ENCODE measurements at places on chromosomes 1 and 21.

DNA sequence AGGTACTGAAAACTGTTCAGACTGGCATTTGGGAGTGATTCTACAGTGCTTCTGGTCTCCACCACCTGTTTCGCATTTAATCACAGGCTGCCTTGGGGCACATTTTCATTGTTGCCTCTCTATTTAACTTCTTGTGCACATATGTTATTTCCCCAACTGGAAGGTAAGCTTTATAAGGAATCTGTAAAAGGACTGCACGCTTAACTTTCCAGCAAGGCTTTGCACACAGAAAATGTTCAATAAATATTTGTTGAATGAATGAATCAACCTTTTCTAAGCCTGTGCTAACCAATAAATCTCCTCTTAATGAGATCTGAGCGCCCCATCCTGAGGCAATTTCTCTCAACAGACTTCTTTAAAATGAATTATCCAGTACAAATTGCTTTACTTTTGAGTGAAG is 84.3 kb upstream of the ARHGAP29 start:
- DNase-seq, result no peak

DNA sequence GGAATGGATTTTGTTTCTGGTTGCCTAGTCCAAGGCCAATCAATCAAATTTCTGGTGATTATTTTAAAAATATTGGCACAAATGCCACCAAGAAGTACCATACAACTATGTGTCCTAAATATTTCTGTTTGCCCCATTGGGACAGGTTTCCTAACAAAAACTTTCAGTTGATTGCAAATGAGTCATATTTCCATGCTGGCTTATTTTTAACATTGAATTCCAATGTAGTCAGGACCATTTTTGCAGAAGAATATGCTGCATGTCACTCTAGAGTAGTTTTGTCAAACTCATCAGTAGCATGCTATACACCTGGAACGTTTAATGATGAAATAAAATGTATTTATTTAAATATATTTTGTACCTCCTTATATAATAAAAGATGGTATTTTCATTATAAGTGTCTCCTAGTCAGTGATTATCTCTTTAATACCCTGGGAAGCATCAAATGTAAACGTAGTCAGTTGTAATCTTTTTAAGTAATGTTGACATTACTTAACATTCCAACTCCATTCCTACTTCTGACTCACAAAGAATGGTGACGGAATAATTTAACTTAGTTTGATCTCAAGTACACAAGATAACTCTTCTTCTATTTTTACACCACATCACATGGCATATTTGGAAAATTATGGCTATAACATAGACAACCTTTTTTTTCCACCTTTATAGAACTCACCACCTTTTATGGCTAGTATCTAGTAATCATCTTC is 39.0 kb upstream of the USH2A start:
- DNase-seq, result no peak

- no peak for DNase-seq
Observed at GRCh38 chr1:20634065-20634593, 871 bp downstream of the PINK1 start.

DNA sequence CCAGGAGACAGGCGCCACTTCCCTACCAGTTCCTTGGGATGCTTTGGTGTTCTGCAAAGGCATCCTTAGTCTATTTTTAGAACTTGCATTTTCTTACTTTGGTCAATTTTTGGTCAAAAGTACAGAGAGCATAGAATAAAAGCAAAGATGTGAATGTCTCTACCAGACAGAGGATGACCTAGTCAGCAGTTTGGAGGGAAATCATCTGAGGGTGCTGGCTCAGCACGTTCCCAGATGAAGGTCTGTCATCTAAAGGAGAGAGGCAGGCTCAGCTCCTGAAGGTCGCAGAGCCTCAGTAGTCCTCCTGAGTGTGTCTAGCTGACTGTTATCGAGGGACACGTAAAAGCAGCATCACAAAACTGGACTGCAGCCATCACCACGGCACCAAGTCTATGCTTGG is 15.3 kb downstream of the CHRNB2 start:
- no peak for DNase-seq

- DNase-seq, result no peak
Observed at GRCh38 chr1:245730801-245731200, 576.0 kb downstream of the KIF26B start.

DNA sequence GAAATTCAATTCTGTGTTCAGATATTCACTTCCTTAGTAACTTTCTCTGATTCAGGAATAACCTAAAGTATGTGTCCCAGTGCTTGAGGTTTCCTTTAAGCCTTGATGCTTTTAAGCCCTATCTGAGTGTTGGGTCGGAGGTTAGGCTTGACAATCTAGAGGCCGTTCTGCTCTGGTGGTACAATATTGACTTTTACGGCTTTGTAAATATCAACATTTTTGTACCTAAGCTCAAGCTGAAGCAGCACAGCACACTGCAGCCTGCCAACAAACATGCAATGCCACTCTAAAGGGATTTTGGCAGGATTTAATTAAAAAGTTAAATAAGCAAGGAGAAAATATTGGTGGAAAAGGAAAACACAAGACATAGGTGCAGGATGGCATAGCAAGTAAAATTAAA is 279.2 kb downstream of the NEGR1 start:
- no peak for DNase-seq

DNA sequence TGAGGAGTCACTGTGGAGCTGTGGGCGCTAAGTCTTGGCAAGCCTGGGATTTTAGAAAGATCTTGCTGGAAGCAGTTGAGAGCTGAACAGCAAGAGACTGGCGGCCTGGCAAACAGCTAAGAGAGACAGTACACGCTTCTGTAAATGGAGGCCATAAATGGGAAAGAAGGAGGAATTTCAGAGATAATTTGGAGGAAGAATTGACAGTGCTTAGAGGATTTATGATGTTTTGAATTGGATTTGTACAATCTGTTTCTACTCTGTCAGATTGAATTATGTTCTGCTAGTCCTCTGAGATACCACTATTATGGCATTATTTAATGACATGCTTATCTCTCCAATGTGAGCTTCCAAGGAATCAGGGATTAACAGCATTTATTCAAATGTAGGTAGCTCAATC is 50.1 kb downstream of the ABCA4 start:
- no peak for DNase-seq

DNA sequence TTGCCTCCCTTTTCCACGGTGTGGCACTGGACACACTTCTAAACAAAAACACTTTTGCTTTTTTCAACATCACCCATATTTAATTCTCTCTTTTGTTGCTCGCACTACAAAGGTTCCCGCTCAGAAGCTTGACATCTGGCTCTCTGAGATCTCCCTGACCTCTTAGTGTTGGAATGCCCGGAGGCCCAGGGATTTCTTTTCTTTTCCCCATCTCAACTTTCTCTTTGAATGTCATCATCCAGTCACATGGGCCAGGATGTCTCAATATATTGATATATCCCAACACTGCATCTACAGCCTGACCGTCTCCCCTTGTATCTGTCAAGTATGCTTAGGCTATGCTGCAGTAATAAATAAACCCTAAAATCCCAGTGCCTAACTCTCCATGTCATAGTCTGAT is 54.3 kb upstream of the DESI2 start:
- no peak for DNase-seq

DNA sequence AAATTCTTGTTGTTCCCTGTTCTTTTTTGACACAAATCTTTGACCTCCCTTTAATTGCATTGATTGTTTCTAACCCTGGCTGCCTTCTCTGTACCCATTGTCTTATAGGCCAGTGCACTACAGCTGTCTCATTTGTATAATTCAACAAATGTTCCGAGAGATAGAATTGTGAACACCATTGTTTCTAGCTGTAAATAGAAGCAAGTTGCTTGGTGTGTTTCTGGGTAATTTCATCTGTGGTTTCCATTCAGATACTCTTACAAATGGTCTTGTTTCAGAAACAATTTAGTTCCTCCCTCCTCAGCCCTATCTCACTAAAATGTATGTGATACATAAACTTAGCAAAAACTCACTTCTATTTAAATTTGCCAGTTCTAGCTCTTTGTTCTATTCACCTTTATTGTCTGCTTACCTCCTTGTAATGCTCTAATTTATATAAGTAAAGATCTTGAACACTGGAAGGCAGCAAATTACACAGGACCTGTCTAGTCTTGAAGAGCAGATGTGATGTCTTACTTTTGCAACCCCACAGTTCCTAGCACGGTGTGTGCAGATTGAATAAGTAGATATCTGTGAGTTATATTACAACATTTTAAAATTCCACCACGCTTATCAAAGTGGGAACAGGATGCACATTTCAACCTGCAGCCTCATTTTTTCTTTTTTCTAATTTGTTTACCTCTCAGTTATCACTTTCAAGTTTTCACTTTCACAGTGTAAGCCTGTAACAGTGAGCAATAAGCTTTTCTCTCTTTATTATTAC is 515.6 kb upstream of the ZP4 start:
- DNase-seq, result no peak

GRCh38 chr1:79105500-79105899 is 99.0 kb upstream of the ADGRL4 start:
- DNase-seq, result no peak

DNA sequence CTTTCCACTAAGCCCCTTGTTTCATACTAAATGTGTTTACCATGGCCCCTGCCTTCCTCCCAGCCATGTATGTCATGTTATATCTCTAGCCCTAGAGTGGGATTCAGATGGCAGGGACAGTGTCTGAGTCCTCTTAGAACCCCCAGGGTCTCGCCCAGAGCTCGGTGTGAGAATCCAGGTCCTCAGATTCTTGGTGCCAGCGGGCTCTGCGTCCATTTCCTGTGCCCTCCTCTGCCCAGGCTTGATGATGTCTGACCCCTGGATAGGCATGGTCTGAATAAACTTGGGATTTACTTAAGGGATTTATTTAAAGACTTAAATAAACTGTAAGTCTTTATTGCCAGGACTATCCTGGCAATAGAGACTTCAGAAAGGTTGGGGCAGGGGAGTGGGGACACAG is 6.2 kb upstream of the KISS1 start:
- DNase-seq, result no peak

DNA sequence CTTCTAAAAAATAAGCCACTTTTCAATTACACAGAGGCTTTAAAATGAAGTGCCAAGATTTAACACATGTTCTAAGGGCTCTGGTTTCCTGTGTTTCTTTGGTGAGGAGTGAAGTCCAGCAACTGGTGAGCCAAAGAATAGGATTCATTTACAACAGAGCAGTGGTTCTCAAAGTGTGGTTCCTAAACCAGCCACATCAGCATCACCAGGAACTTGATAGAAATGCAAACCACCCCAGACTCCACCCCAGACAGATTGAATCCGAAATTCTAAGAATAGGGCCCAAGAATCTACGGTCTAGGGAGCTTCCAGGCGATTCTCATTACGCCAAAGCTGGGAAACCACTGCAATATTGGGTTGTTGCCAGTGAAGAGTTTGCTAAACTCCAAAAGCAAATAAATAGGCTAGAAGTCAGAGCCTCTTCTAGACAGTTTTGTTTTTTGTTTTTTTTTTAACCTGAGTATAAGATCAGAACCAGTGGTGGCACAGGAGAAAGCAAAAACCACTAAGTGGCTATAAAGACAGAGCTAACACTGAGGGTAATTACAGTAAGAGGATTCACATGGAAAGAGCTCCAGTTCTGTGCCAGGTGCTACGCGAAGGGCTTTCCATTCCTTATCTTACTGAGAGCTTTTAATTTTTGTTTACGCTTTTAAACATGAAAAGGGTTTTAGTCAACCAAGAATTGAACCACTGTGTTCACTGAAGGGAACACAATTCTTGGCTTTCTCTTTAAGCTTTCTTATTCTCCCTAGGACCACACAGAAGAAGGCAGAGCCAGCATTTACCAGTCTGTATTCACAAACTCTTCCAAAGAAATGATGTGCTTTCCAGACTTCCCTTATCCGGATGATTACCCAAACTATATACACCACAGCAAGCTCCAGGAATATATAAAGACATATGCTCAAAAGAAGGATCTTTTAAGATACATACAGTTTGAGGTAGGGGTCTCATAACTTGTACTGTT is 42.4 kb upstream of the FMO2 start:
- no peak for DNase-seq

GRCh38 chr1:75953461-75953860 is 21.3 kb upstream of the ASB17 start:
- DNase-seq, result no peak

DNA sequence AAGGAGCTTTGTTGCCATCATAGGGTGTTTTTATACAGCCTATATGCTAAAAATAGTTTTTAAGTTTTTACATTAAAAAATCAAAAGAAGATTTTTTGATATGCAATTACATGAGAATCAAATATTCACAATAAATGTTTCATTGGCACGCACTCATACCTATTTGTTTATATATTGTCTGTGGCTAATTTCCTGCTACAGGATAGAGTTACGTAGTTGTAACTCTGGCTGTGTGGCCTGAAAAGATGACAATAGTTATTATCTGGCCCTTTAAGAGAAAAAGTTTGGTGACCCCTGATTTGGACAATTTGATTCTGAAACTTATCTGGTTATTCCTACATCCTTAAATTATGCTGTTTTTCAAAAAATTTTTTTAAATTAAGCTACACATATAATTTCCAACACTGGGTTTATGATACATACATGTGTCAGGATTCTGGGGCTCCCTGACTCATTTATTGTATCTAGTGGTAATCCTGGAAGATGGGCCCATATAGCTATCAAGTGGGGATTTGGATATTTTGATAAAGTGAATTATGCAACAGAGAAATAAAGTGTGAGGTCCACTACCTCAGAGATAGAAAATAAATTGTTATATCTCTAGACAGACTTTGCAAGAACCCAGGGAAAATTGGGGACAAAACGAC is 370.2 kb upstream of the LYPLAL1 start:
- DNase-seq, result no peak

- no peak for DNase-seq
Observed at GRCh38 chr21:18959817-18960216, 556.2 kb upstream of the TMPRSS15 start.

GRCh38 chr21:26982767-26983166 is 15.9 kb upstream of the ADAMTS5 start:
- DNase-seq, result no peak

DNA sequence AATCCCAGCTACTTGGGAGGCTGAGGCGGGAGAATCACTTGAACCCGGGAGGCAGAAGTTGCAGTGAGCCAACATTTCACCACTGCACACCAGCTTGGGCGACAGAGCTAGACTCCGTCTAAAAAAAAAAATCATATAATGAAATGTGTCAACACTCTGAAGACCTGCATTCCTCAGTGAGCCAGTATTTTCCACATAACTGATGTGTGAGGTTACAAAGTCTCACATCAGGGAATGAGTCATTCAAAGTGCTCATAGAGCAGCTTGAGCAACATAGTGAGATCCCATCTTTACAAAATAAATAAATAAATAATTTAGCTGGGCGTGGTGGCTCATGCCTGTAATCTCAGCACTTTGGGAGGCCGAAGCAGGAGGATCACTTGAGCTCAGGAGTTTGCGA is 65.5 kb downstream of the CASZ1 start:
- no peak for DNase-seq

GRCh38 chr1:246709835-246710234 is 14.4 kb upstream of the SCCPDH start:
- no peak for DNase-seq

DNA sequence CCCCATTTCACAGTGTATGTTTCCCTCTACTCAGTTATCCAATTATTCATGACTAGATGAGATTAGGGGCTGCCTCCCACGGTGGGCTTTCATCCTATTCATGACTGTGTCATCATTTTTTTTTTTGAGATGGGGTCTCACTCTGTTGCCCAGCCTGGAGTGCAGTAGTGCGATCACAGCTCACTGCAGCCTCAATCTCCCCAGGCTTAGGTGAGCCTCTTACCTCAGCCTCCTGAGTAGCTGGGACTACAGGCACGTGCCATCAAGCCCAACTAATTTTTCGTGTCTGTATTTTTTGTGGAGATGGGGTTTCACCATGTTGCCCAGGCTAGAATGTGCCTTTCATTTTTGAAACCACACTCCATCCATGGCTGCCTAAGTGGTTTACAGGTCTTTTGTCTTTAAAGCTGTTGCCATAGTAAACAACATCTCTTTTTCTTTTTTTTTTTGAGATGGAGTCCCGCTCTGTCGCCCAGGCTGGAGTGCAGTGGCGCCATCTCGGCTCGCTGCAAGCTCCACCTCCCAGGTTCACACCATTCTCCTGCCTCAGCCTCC is 60.0 kb downstream of the PIK3CD start:
- DNase-seq, result no peak

Measured in effector CD4-positive, alpha-beta T cell (primary cell).